CD4-positive, alpha-beta T cell treated with Interleukin-4 for 1 hour (primary cell): ENCODE measurements at places on chromosomes 7 and 10.
A peak's percentile ranks its signal among the peaks of the same experiment; 100 is the strongest.

DNA sequence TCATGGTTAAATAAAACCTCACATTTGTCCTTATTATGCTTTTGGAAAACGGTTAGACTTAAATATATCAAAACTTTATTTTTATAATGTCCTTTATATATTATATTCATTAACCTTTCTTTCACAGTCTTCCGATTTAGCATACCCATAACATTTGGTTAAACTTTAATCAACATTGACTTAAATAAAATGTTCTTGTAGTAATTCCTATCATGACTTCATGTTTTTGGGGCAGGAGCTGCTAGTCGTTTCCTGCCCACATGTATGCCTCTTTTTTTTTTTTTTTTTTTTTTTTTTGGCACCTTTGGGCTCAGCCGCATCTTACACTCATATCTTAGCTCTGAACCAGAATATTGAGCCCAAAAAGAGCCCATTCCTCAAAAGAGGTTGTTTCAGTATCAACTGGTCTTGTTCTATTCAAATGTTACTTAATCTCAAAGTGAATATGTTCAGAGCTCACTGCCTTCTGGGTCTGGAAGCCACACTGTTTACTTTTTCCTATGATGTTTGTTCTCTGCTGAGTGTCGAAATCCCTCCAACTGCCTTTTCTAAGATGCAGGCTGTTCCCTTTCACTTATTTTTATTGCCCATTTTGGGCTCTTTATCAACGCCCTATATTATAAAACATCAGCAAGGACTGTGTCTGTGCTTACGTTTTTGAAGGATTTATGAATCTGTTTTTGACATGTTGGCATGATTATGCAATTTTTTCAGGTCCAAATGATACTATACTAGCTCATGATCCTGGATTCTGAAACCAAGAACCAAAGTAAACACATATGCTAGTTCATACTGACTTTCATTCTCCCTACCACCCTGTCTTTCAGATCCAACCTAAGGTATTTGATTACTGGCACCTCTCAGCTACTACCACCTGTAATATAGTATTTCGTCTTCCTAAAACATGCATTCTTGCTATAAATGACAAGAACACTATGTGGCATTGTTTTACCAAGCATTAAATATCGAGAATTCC is 914.4 kb downstream of the PCDH15 start:
- no peak for DNase-seq

- DNase-seq, result no peak
Measured at GRCh38 chr7:114802632-114803031, 119.3 kb upstream of the MDFIC start.

- no peak for DNase-seq
Measured at GRCh38 chr7:43071604-43072003, 40.8 kb upstream of the HECW1 start.

- DNase-seq, result no peak
Measured at GRCh38 chr7:1890289-1891235, 220.5 kb downstream of the ELFN1 start.

DNA sequence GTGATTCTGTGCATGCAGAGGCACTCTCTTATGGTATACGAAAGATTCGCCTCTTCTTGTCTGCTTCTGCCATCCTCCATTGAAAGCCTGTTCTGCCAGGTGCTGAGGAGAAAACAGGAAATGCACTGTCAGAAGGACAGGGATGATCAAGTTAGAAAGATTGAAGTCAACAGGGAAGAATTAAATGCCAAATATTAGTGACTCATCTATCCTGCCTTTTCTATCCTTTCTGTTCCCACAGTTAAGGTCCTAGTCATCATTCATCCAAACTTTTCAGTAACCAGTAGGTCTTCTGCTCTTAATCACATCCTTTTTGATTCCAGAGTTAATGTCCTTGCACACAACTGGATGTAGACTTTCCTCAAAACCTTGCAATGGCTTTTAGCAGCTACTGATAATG is 4.8 kb upstream of the ZNF783 start:
- DNase-seq, result no peak

DNA sequence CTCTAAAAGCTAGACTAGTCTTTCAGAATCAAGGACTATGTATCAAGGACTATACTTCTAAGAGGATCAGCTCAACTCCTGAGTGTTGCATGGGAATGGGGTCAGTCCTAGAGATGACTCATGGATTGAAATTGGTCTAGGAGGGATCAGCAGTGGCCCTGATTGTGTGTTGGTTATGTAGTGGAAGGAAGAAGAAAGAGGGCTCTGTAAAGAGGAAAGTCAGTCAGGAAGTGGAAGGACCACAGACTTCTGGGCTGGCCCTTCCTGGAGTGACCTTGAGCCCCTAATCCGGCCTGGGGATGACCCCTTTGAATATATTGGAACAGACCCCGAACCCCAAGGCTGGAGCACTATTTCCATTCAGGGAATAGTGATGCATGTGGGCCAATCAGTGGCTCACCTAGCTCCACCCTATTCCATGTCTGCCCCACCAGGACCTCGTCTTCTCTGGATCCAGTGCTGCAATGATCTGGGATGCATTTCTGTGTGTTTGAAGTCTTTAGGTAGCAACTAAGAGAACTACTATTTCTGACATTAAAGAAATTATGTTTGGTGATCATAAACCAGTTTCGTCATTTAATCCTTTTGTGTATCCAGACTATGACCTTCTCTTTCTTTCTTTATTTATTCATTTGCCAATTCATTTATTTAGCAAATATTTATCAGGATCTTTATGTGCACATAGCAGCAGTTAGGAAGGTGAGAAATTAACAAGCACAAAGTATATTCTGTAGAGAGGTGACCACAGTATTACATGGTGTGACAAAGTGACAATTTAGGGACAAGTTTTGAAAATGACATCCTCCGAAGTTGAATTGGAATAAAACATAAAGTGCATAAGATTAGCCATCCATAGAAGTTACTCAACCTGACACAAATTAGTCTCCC is 48.6 kb upstream of the KIF5B start:
- DNase-seq, result no peak

GRCh38 chr7:24880886-24881285 is 99.1 kb downstream of the OSBPL3 start:
- no peak for DNase-seq

DNA sequence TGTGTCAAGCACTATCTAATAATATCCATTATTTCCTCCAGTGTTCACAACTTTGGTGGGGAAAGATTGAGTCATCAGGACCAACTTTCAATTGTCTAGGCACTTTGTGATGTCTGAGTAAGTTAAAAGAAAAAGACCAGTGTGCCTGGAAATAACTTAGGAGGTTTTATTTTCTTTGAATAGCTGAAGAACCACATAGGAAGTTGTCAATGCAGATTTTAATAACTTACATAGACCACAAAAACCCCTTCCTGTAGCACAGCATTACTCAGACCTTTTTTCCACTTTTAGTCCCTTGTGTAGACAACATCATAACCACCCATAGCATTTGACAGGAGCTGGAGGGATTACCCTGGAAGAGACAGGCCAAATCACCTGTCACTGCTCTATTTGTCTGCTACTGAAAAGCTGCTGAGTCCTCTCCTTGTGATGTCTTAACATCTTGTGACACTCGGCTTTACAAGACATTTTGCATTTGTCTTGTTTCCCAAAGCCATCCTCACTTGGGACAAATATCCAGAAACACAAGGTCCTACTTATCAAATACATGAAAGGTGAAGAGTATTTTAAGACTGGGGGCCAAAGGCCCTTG is 241.5 kb upstream of the PTER start:
- DNase-seq, result no peak

DNA sequence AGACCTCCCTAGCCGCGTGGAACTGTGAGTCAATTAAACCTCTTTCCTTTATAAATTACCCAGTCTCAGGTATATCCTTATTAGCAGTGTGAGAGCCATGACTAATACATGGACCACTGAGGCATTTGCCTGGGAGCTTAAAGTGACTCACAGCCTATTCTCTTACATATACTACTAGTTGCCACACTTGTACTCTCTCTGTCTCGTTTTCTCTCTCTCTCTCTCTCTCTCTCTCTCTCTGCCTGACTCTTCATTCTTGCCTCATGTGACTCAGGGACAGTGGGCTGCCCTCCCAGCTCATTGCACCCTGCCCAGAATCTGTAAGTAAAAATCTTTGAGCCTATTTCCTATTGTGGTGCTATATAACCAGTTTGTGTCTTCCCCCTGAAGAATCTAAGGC is 238.5 kb upstream of the MAGI2 start:
- no peak for DNase-seq

- no peak for DNase-seq
Measured at GRCh38 chr10:37390926-37391325, 265.5 kb downstream of the ANKRD30A start.

DNA sequence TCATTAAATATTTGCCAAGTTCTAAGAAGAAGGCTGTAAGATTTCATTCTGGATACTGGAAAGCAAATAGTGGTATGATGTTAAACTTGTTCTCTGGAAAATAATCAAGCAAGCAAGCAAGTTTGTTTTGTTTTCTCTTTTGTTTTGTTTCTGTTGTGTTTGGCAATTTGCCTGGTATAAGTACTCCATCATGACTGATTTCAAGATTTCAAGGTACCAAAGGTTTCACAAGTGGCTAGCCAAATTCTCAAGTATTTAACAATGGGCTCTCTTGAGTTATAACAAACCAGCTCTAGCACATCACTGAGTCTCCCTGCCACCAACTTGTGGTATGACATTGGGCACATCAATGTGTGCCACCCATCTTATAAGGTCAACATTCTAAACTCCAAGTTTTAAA is 151.7 kb upstream of the IGFBP3 start:
- DNase-seq, result no peak

DNA sequence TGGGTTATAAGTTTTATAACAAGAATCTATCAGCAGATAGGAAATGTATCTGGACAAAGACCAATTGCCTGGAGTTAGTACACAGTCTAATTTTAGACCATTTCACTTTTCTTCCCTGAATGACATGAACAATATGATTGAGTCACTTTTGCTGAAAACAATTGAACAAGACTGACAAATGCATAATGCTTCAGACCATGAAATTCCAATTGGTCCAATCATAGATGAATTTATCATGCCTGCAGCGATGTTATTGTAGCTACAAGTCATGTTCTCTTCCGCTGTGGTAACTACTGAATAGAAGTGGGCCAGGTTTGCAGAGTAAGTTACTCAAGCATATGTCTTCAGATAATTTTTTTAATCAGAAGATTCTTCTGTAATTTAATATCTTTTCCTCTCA is 73.4 kb downstream of the VSTM2A start:
- DNase-seq, result no peak

DNA sequence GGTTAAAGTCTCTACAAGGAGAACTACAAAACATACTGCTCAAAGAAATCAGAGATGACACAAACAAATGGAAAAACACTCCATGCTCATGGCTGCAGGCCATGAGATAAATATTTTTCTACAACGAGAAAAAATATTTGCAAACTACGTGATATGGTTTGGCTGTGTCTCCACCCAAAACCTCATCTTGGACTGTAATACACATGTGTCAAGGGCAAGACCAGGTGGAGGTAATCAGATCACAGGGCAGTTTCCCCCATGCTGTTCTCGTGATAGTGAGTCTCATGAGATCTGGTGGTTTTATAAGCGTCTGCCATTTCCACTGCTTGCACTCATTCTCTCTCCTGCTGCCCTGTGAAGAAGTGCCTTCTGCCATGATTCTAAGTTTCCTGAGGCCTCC is 57.8 kb downstream of the COA1 start:
- DNase-seq, result no peak

GRCh38 chr10:91597197-91597881 is 35.5 kb downstream of the PPP1R3C start:
- no peak for DNase-seq

DNA sequence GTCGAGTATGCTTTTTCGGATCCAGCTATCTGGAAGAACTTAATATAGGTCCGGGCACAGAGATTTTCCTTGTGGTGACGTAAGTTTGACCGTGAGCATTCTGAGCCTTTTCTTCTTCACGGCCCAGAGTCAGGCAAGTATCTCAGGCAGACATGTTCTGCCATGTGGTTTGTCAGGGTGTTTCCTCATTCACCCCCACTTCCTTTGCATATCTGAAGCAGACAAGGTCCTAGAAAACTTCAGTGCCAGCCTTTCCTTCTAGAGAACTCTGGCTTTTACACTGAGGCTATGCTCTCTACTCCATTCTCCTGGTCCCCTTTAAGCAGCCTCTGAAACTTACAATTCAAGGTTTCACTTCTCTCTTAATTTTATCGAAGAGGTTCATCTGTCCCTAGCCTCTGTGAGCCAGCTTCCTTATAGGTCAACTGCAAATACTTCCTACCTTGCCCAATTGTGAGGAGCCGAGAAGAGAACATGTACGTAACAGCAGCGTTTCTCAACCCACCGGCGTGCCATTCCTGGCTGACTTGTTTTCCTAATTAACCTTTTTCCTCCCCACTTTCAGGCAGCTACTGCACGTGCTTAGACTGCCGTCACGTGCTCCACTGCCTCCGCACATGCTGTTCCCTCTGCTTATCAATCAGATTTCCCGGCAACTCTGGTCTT is 47.3 kb downstream of the CDCA7L start:
- peak; percentile 48 for DNase-seq

DNA sequence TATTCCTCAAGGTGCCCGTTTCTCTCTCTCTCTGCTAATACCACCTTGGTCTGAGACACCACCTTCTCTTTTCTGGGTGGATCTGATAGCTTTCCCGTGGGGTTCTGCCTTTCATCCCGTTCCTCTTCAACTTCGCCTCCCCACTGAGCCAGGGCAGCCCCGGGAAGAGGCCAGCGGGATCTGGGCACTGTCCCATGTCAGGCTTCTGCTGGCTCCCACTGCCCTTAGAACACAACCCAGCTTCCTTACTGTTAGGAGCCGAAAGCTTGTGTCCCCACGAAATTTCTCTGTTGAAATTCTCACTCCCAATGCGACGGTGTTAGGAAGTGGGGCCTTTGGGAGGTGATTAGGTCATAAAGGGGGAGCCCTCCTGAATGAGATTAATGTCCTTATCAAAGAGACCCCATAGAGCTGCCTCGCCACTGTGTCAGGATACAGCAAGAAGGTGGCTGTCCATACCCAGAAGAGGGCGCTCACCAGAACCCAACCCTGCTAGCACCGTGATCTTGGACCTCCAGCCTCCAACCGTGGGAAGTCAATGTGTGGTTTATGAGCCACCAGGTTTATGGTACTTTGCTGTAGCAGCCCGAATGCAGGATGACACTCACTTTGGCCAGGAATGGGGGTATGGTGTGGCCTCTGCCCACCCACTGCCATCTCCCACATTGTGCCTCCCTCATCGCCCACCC is 79.2 kb downstream of the CAMK1D start:
- no peak for DNase-seq

DNA sequence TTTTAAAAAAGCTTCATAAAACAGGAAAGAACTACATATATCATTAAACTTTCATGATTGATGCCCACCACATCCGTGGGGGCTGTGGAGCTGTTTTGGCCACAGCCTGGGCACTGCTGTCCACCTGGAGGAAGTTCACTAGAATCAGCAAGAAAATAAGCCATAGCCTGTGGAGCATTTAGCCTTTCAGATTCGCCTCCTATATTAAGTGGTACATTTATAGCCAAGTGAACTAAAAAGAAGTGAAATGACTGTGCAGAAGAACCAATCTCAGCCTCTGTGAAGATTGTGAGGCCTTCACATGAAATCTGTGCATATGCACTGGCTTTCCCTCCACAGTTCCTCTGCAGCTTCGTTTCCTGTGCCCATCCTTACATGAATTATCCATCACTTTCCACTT is 23.5 kb downstream of the WNT16 start:
- DNase-seq, result no peak
